ENCODE measurements at places on chromosomes 5 and 9.

- DNase-seq, result no peak
Measured at GRCh38 chr5:42242210-42242609, 181.0 kb upstream of the GHR start.

- DNase-seq, result no peak
Measured at GRCh38 chr5:9547122-9547947, 1.5 kb upstream of the SEMA5A start.

DNA sequence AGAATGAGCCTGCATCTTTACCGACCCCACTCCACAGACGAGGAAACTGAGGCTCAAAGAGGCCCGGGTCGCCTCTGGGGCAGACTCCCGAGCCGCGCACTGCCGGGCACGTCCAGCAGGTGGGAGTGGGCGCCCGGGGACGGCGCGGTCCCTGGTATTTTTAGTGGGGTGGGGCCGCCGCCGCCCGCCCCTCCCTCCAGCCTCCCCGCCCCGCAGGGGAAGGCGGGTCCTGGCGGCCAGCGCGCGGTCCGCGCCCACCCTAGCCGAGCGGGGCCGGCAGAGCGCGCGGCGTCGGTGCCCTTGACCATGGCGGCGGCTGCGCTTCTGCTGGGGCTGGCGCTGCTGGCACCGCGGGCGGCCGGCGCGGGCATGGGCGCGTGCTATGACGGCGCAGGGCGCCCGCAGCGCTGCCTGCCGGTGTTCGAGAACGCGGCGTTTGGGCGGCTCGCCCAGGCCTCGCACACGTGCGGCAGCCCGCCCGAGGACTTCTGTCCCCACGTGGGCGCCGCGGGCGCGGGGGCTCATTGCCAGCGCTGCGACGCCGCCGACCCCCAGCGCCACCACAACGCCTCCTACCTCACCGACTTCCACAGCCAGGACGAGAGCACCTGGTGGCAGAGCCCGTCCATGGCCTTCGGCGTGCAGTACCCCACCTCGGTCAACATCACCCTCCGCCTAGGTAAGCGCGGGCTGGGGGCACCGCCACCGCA is at the start of gene LAMC3:
TSS of gene LAMC3 (plus strand) at position 266 of the 710 bp plus-strand sequence. CDS start at position 307, 41 bp downstream.
- no peak for DNase-seq

- no peak for DNase-seq
Measured at GRCh38 chr5:7970816-7971215, 101.9 kb downstream of the MTRR start.

DNA sequence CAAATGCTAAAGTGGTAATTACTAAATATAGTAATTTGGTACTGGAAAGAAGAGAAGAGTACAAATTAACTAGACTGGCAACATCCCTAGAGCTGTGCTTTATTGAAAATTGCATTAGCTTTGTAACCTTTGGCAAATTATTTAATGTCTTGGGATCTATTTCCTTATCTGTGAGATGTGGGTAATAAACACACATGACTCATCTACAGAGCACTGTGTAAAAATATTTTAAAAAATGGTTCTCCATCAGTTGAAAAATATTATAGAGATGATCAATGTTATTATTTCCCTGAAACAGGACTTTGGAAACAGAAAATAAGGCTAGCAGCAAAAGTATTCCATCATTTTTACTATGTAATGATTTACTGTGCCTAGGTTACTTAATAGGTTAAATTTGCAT is 1698.8 kb upstream of the CDH9 start:
- no peak for DNase-seq

DNA sequence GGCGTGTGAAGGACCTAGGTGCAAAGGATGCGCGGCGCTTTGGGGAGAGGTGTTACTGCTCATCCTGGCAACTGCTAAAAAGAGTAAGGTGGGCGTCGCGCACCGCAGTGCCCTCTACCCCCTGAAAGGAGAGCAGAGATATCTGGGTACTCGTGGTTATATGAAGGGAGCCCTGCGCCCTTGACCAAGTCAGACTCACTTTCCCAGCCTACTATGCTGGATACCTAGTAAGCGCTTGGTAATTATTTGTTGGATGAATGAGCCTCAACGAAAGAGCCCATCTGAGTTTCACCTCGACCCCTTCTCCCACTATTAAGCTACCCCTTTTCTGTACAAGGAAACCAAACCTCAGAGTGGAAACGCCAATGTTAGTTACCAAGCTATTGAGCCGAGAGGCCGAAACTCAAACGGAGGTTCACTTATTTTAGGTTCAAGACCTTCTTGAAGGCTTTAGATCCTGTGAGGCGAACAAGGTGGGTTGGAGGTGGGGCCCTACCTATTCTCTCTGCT is 8.0 kb downstream of the LHX6 start:
- DNase-seq, result no peak
